ENCODE measurements at places on chromosomes 5 and 9.

DNA sequence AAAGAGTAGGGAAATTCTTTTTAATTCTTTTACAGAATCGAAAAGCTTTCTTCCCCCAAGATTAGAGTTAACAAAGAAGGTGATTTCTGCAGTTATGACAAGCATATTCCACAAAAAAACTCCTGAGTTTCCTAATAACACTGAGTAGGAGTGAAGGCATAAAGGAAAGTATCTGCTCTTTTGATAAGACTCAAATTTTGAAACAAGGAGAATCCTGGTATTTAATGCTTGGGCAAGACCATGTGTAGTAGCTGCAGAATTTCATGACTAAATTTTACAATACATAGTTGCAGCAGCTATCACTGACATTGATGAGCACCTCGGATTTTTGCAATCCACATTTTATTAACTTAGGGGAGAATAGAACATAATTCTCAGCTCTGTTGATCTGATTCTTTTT is 92.6 kb downstream of the MARCHF3 start:
- DNase-seq = no peak

DNA sequence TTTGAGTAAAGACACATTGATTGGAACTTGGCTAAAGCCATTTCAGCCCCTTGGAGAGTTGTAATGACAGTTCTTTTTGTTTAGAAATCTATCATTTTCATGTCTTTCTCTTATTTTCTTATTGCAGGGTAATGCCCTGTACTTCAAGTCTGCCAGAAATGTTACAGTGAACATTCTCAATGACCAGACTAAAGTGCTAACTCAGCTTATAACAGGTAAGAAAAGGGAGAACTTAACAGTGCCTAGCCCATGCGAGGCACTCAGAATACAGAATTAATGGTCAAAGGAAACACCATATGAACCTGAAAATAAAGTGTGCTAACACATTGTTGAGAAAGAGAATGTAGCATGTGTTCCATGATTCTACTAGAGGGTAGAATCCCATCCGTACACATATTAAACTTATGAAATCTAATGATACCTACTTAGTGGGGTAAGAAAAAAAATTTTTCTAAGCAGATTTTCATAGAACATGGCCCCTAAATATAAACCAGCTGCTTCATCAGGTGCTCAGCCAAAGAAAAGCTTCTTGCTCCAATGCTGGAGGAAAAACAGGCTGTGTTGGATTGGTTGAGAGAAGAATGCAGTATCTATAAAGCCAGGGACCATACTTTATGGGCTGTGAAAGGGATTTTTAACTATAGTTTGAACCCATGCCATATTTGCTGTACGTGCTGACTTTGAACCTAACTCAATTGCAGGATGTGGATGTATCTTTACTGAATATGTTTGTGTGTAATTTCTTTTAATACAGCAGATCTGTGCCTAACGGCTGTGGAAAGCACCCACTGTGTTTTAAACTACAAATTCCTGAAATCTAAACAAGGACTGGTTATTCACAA is 260.8 kb upstream of the PPP1R2B start:
- no peak for DNase-seq

DNA sequence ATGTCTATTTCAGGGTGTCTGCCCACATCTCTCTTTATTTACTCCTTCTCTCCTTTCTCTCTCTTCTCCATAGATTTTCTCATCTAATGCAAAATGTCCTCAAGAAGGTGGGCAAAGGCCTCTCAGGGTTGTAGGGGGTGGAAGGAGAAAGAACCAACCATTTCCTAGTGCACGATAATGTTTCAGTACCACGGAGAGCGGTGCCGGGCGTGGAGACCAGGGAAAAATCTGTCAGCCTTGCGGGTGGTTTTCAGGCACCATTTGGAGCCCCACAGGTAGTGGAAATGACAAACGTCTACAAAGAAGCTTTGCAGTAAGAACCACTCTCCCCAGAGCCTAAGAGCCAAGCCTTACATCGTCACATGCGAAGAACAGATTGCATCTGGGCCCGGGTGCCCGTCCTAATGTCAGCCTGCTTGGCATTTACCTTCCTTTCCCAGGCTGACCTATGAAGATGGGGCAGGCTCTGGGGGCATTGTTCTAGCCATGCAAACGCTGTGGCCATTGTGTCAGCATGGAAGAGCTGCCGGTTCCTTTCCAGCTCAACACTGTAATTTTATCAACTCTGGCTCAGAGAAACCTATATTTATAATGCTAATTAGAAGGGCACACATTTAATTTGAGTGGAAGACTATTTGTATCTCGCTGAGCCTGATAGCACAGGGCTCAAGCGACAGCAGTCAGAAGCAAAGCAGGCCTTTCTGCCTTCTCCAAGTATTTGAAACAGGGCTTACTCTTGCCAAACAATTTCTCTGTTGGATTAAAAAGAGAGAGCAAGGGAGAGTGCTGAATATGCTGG is 430.1 kb upstream of the WWC1 start:
- no peak for DNase-seq

- no peak for DNase-seq
Observed at GRCh38 chr5:144275329-144275728, 104.7 kb downstream of the KCTD16 start.

- no peak for DNase-seq
Observed at GRCh38 chr9:93064392-93065134, 6.1 kb downstream of the SUSD3 start.

- no peak for DNase-seq
Observed at GRCh38 chr5:124444147-124444775, 302.2 kb downstream of the ZNF608 start.

DNA sequence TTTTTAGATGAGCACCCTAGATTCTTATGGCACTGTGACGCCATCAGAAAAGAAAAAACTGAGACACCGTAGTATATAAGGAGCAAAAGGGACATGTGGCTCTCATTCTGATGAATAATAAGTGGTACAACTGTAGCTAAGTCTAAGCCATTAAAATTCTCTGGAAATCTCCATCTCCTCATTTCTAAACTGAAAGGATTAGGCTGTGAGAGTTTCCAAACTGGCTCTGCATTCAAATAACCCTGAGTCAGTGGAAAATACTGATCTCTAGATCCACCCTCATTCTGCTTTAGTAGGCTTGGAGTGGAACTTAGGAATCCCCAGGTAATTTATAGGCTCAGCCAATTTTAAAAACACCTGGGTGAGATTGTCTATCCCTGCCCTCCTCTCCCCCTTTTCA is 28.5 kb downstream of the PTAR1 start:
- no peak for DNase-seq

DNA sequence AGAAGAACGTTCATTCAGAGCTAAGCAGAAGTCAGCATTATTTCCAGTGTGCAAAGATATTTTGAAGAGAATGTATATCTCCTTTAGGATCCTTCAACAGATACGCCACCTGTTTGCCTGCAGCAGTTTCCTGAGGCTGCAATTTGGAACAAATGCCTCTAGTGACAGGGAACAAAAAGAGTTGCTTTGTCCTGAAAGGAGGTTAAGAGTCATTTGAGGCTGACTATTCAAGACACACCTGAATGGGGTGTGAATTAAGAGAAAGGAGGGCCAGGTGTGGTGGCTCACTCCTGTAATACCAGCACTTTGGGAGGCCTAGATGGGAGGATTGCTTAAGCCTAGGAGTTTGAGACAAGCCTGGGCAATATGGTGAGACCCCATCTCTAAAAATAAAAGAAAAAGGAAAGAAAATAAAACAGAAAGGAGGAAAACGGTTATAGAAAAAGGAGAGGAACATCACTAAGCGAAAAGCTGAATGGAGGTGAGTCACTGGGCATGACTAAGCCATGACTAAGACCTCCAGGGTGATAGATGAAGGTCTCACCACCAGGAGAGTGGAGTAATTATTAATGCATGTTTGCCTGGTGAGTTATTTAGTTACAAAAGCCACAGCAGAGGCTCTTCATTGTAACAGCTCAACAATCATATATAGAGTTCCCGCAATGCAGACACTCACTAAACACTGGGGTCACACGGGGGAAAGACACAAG is 255.2 kb upstream of the TNC start:
- peak; percentile 95 for DNase-seq

DNA sequence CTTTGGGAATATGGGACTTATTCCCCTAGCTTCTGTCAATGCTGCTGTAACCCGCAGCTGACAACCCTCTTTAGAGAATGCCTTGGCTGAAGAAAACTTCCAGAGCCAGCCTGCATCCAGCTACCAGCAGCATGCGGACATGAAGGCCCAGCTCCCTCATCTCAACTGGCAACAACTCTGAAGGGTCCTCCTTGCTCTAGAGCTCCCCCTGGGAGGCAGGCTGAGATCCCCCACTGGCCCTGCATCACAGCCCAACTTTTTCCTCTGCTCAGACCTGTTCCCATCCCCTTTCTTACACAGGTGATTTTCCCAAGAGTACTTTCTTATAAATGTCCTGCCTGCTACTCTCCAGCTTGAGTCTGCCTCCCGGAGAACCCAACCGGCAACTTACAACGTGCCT is 18.7 kb upstream of the WNT8A start:
- DNase-seq = no peak

GRCh38 chr5:1429496-1429895 is 15.7 kb downstream of the SLC6A3 start:
- DNase-seq = no peak

DNA sequence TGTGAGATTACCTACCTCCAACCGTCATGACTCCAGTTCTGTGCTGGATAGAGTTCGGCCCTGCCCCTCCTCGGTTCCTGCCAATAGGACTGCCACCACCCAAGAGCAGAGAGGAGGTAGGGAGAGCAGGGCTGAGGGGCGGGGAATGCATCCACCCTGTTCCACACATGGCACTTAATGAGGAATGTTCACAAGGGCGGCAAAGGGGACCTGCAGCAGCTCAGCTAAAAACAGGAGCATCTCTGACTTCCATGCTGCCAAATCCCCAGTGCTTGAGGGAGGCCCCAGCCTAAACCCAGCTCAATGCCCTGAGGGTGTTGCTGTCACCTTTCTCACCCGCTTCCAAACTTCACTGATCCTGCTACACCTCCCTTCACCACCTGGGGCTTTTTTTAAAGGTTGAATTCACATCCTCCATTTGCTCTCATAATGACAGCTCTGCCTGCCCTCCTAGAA is 7.8 kb upstream of the DELE1 start:
- no peak for DNase-seq

- no peak for DNase-seq
Observed at GRCh38 chr5:135402031-135402430, 3.0 kb upstream of the MACROH2A1 start.

All from fibroblast of skin of left biceps (primary cell).